Tibial artery (tissue), 4 donors: ENCODE measurements at places on chromosomes 16 and 17.

DNA sequence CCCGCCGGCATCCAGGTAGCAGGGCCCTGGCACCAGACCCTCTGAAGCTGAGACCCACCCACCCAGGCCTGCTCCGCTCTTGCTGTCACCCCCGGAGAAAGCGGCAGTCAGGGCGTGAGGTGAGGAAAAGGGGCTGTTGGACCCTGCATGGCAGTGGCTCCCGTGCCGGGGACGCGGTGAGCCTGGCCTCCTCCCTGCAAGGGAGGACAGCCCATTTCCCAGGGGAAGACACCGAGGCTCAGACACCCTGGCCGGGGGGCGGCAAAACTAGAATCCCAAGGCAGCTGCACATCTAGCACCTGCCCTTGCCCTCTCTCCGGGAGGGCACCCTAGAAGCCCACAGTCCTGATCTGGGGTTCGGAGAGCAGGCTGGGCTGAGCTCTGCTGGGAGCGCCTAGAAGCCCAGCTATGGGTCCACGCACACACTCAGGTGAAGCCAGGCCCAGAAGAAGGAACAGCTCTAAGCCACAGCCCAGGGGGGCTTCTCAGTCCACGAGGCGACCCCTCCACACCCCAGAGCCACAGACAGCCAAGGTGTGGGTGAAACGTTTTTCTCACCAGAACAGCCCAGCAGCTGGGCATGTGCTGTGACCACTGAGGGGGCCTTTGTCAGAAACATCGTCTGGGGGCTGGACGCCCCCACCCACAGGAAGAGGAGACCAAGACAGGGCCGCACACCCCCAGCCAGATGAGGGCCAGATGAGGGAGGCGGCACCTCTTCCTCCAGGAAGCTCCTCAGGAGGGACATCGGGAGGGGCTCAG is 22.4 kb downstream of the SLC7A5 start:
- no peak for DNase-seq

DNA sequence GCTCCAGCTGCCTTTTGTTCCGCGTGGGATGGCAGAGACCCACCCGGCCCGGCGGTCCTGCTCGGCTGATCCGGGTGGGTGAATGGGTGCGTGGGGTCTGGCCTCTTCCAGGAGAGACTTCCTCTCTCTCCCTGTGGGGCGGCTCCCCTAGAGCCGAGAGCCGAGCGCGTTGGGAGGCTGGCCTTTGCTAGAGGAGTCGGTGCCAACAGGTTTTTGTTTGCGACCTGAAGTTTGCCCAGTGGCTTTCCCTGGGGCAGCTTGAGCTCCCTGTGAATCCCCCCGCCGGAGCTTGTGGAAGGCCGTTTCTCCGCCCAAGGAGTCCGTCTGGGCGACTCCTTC is 970 bp downstream of the EPN2 start:
- peak; percentile 76 for DNase-seq

DNA sequence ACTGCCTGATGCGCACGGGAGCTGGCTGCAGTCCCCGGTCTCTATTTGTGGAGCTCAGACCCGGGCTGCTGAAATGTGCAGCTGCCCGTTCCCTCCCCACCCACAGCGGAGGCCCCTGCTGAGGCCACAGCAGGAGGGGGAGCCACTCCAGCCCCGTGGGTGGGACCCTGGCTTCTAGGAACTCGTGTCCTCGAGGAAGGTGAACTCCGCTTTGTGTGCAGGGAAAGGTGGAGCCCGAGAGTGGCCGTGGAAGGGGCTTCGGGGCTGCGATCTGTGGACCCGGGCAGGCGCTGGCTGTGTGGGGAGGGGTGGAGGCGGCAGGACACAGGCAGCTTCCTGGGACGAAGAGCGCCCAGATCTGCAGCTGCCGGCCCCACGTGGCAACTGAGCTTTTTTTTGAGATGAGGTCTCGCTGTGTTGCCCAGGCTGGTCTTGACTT is 2.9 kb downstream of the CCDC154 start:
- DNase-seq: no peak

DNA sequence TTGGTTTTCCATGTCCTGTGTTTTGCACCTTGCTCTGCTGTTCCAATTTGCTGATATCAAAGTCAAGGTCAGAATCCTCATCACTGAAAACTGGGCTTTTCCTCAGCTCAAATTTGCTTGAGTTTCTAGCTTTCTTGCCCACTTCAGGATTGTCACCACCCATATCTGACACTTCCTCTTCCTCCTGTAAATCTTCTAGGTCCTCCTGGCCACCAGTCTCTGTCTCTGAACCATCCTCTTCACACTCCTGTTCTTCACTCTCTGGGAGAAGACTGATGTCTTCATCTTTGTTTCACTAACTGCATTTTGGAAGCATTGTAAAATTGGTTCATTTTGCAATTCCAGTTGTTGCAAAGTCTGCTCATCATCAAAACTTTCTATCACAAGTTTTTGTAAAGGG is 63.4 kb upstream of the RBL2 start:
- DNase-seq: no peak

GRCh38 chr16:21626659-21627277 is 25.6 kb downstream of the IGSF6 start:
- peak; percentile 43 for DNase-seq

DNA sequence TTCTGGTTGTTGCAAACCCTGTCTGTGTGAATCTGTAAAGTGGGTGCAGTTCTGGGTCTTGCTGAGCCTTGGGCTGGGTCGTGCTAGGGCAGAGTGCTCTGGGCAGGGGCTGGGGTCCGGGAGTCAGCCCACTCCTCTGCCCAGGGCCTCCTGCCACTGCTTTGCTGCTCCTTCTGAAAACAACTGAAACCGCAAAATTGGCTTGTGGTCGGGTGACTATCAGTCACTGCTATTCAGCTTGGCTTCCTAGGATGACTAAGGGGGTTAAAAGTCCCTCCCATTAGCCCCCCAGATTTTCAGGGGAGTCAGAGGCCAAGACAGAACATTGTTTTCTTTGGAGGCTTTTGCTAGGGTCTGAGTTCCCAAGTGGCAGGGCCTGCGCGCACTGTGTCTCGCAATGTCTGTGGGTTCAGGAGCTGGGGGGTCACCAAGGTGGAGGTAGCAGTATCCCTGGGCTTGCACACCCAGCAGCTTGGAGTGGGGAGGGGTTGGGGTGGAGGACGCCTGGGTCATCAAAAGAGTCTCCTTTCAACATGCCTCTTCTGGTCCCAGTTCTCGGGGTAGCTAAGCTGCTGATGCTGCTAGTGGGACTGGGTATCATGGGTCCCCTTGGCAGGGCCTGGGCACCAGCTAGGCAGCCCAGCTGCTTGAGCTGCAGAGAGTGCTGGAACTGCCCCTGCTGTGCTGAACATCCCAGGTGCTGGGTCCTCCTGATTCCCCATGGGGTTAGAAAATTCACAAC is 13.5 kb upstream of the TBX21 start:
- DNase-seq: no peak

DNA sequence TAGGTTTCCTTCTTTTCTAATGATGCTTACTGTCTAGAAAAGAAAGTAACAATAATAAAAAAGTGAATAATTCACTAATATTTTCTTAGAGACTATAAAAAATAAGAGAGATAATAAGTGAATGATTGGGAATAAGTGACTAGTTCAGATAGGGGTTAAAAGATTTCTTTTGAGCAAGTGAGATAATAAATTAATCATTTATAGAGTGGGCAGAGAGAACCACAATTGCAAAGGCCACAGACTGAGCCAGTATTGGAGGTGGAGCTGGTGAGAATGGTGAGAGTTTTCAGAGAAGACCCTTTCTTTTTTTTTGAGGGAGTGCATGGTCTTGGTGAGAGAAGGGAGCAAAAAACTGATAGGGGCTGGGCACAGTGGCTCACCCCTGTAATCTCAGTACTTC is 159.1 kb upstream of the SALL1 start:
- DNase-seq: no peak
